ENCODE measurements at places on chromosomes 13 and 19.

- no peak for DNase-seq
Measured at GRCh38 chr13:71338070-71338469, 528.9 kb downstream of the DACH1 start.

- no peak for DNase-seq
Measured at GRCh38 chr13:44726214-44726613, 150.1 kb upstream of the TSC22D1 start.

GRCh38 chr13:82739881-82740280 is 1142.4 kb downstream of the SLITRK1 start:
- no peak for DNase-seq

- DNase-seq = no peak
Measured at GRCh38 chr13:106527445-106527801, 8.0 kb downstream of the EFNB2 start.

DNA sequence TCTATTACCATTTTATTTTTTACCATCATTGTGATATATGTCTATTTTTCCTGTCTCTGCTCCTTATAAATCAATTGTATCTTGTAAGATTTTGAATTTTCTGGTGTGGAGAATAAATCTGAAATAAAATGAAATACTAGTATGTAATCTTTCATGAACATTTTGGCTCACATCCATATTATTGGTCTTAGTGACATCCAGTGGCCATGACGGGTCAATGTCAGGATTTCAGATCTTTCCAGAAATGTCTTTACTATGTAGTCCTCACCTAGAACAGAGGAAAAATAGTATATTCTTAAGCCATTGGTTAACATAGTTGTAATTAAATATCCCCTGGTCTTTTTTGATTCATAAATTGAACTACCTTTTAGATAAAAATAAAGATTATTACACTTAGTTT is 109.8 kb upstream of the GPC6 start:
- DNase-seq = no peak

DNA sequence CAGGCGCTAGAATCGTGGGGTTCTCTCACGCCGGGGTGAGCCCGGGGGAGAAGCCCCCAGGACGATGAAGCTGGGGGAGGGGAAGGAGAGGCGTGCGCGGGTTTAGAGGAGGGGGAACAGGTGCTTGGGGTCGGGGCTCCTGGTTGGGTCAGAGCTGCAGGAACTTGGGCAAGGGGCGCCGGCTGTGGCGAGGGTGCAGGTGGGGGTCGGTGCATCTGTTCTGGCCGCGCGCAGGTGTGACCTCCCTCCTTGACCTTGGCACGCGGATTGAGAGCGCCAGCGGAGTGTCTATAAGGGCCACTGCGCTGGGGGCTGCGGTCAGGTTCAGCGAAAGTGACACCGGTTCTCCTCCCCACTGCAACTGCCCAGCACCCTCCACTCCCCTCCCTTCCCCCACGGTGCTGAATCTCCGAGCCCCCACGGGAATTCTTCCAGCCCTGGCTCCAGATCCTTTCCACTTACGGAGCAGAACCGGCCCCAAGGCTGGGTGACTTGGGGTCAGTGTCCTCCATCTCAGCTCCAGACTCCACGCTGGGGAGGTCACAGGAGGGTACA is 618 bp downstream of the TMEM38A start:
- DNase-seq = no peak

DNA sequence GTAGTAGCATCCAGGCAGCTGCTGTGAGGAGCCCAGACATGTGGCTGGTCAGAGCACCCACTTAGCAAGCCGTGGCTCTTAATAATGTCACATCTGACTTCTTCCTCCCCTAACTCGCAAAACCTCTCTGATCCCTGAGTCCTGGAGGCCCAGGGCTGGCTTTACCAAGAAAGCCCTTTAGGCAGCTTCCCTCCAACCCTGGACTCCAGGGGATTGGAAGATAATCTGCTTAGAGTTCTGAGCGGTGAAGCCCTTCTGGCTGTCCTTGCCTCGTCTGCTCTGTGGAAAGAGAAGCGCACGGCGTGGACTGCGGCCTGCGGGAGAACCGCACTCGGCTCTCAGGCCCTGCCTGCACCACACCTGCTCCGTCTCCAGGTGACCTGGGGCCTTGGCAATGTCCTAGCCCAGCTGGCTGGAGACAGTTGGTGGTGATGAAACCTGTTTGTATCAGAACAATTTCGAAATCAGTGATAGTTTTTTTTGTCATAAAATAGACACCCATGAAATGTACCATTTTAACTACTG is 64.5 kb upstream of the MCF2L start:
- no peak for DNase-seq

DNA sequence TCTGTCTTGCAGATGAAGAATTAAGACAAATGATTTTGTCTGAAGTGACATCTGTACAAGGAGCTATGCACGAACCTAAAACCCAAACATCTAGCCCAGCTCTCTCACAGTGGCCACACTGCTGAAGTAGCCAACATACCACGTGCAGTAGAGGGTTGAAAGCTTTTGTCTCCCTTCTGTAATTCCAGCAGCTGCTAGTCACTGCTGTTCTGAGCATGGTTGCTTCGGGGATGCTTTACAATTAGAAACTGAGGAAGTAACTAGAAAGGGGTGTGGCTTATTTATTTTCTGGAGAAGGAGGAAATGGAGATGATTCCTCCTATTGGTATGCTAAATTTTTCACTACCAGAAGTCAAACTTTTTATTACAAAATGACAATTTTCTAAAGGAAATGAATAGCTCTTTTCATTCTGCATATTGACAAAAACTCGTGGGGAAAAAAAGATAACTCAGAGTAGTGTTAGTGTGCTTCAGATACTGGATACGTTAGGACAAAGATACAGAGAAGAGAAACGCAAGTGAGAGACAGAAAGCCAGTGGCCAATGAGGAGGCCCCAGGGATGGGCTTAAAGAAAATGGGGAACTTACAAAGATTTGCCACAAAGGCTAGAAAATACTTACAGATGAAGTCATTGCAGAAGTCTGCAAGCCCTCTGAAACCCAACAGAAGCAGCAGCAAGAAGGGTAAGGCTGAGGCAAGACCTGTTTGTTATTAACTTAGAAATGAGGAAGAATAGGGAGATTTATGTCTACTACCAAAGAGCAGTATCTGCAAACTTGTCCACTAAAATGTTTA is 192.7 kb upstream of the MIR17HG start:
- DNase-seq = no peak

- DNase-seq = no peak
Measured at GRCh38 chr13:48578516-48579164, 45.8 kb upstream of the RCBTB2 start.

- peak; percentile 98 for DNase-seq
Measured at GRCh38 chr19:8389891-8390616, at the start of gene RAB11B. RAB11B (plus strand) TSS chr19:8390360; CDS start chr19:8390417, 57 bp downstream.

- no peak for DNase-seq
Measured at GRCh38 chr19:6821639-6822310, 49.3 kb downstream of the VAV1 start.

DNA sequence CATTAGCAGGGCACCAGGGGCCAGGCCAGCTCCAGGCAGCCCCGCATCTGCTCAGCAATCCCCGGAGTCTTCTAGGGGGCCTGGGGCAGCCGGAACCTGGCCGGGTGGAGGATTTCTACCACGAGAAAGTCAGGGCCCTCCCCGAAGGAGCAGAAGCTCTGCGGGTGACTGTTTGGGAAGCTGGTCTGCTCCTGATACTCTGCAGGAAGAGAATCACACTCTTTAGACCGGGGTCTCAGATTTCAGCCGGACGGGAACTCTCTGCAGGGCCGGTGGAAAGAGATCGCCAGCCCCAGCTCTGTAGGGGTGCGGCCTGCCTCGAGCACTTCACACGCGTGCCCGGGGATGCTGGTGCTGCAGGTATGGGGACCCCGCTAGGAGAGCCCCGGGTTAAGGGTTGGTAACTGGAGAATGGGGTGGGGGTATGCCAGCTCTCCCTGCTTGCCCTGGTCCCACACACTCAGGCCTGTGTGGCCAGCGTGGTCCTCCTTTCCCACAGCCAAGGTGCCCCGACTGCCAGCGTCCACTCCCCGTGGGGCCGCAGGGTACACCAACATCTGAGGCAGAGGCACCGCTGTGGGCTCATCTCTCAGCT is 20.1 kb downstream of the RASA3 start:
- DNase-seq = no peak

GRCh38 chr19:39906820-39907611 is 27.4 kb downstream of the FCGBP start:
- DNase-seq = no peak

DNA sequence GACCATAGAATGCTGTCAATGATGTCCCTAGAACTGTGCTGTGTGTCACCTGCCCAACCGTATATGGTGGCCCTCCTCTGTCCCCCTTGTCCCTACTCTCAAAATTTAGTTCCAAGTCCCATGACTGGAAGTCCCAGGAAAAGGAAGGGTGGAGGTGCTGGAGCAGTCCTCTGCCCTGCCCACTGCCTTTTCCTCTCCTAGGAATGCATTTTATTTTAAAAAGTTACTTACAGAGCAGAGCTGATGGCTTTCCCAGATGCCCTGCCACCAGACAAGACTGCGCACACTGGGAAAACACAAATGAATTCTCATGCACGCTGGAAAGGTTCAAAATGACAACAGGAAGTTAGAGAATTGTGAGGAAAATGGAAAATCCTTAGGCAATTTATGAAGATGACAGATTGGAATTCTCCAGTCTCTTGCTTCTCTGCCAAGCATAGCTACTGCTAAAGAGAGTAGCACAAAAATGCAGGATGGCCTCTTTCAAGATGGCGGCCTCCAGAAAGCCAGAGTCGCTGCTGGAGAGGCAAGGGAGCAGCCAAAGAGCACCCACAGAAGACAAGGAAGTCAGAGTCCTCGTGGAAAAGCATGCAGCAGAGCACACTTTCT is 117.1 kb upstream of the TSC22D1 start:
- DNase-seq = no peak

GRCh38 chr19:23474172-23474571 is 78.9 kb upstream of the ZNF91 start:
- no peak for DNase-seq

DNA sequence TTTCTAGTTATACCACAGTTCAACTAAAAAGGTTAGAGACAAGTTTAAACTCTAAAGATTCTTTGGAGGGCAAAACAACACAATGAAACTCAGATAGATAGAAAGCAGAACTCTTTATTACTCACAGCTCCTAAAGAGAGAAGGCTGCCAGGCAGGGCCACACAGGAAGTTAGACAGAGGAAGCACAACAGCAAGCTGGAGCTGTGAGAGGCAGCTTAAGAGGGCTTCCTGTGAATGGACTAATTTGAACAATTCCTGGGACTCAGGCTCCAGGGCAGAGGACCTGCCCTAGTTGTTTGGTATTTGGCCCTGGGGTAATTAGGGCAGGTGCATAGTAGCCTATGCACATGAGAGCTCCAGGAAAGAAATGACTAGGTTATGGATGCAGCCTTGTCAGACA is 803.6 kb downstream of the DIAPH3 start:
- DNase-seq = no peak

DNA sequence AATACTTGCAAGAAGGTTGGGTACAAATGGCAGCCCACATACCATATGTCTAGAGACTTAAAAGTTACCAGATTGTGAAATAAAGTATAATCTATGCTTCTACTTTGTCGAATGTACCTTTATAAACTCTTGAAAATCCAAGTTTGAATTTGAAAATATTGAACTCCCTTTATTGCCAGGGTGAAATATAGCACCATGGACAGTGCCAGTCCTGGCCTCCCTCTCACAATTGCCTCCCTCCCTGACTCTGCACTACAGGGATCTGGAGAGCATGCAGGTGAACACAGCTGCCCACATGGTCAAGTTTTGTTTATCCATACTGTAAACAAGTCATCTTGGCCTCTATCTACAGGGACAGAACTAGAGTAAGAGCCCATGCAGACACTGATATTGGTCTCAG is 394.1 kb upstream of the SLITRK6 start:
- DNase-seq = no peak
